ENCODE measurements at places on chromosomes 3 and 15.

GRCh38 chr15:69860321-69860720 lies 237.4 kb downstream of the TLE3 start:
- no peak for DNase-seq

- no peak for DNase-seq
Measured at GRCh38 chr3:159865041-159865579, 123.5 kb upstream of the IL12A start.

GRCh38 chr3:65548848-65549625 lies 489.7 kb downstream of the MAGI1 start:
- no peak for DNase-seq

- DNase-seq: no peak
Measured at GRCh38 chr3:118267588-118267987, 767.1 kb downstream of the IGSF11 start.

GRCh38 chr15:80949756-80950155 lies 39.9 kb downstream of the MESD start:
- DNase-seq: no peak

DNA sequence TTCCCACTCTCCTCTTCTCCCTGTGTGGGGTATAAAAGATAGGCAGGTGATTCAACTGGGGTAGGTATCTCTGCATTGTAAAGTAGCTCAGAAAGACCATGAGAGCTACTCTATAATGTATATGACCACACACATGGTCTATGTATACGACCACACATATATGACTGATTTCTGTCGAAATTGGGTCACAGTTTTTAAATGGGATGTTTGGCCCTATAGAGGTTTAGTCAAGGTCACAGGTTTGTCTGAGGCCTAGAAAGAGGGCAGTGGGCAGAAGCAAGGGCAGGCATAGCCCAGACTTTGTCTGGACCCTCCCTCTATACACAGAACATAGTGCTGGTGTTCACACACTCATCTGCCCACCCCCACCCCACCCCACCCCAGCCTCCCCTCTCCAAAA lies 4.4 kb downstream of the LAMP3 start:
- DNase-seq: no peak

- DNase-seq: no peak
Measured at GRCh38 chr3:63580151-63580550, 72.3 kb upstream of the SNTN start.

DNA sequence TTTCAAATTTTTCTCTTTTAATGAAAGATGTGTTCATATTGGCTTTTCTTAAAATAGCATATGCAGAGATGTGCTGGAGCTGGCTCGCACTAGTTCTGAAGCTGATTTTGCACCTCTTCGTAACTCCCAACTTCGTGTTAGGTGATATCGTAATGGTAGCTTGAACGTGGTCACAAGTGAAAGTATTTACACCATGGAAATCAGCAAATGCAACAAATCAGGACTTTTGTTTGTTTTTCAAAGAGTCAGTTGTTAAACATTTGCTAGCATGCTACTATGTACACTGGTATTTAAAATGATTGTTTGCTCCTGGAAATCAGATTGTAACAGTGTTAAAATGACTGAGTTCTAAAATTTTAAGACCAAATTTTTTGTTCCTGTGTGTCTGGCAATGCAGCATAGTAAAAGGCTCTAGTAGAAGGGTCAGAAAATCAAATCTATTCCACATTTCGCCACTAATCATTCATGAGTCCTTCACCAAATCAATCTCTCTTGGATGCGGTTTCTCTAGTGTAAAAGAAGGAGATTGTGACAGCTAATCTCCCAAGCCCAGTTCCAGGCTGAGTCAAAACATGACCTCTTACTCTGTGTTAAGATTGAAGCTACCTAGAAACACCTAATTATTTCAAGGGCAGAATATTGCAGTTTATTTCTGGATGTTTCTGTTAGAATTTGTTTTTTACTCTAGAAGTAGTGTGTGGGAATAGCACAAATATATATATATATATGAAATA lies 34.3 kb upstream of the CMC1 start:
- DNase-seq: no peak

- DNase-seq: no peak
Measured at GRCh38 chr3:192553707-192554106, 173.6 kb downstream of the FGF12 start.

- DNase-seq: no peak
Measured at GRCh38 chr15:92510163-92510882, 116.6 kb downstream of the ST8SIA2 start.

DNA sequence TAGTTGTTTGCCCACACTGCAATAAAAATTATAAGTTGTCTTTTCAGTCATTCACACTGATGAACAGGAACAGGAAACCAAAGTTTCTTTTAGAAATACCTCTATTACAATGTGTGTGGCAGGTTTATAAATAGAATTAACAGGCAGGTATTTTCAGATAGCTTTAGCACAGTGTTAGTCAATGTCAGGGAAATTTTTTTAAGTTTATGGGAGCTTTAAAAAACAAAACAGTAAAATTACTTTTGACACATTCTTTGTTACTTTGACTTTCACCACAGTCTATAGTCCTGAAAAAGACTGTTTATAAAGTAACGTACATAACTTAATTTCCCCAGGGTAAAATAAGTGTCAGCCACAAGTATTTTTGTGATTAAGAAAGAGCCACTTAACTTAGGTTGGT lies 38.1 kb downstream of the SERPINI1 start:
- no peak for DNase-seq

DNA sequence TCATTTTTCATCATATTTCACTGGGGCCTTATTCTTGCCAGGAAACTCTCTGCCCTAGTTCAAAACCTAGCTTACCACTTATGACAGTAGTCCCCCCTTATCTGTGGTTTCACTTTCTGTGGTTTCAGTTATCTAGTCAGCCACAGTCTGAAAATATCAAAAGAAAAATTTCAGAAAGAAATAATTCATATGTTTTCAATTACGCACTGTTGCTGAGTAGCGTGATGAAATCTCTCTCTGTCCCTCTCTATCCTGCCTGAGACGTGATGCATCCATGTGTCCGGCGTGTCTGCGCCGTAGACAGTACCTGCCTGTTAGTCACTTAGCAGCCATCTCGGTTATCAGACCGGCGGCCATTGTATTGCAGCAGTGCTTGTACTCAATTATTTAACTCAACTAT lies 369.9 kb upstream of the MCTP2 start:
- DNase-seq: no peak

- no peak for DNase-seq
Measured at GRCh38 chr3:188964957-188965356, 206.8 kb upstream of the TPRG1 start.

- no peak for DNase-seq
Measured at GRCh38 chr3:177478170-177478867, 281.0 kb upstream of the TBL1XR1 start.

DNA sequence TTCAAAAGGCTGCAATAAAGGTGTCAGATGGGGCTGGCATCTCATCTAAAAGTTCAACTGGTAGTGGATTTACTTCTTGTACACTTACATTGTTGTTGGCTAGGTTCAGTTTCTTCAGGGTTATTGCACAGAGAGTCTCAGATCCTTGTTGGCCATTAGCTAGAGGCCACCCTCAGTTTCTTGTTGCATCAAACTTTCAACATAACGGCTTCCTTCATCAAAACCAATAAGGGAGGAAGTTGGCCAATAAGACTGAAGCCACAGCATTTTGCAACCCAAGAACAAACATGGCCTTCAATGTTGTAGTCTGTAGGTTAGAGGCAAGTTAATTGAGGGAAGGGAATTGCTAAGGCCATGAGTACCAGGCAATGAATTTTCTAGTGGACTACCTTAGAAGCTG lies 218.0 kb downstream of the ZBBX start:
- no peak for DNase-seq

DNA sequence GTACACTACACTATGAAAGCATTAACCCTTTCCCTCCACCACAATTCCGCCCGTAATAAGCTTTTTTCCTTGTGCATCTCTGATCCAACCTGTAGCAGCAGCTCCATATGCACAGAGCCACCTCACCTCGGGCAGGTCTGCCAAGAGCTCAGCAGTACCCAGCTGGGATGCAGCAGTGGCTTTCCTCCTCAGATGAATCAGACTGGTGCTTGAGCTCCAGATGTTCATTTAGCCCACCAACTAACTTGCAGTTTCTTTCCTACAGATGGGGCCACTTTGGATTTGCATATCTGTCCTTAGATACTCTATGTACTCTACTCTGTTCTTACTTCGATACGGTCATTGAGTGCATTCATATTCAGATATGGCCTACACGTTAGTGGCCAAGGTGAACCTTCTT lies 14.8 kb upstream of the FSIP1 start:
- no peak for DNase-seq

DNA sequence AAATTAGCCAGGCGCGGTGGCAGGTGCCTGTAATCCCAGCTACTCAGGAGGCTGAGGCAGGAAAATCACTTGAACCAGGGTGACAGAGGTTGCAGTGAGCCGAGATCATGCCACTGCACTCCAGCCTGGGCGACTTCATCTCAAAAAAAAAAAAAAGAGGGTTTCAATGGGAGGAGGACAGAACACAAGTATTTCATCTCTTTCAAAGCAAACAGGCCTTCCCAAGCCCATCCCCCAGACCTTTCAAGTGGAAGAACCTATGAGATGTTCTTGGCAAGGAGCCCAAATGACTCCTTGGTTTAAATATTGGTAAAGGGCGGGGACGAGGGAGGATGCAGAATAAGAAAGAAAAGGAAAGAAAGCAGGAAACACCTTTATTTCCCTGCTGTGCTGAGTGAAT lies 62.2 kb upstream of the MCF2L2 start:
- DNase-seq: no peak

- no peak for DNase-seq
Measured at GRCh38 chr15:86089422-86089821, 9.8 kb downstream of the AGBL1 start.

GRCh38 chr3:72906154-72906553 lies 18.3 kb downstream of the GXYLT2 start:
- DNase-seq: no peak

DNA sequence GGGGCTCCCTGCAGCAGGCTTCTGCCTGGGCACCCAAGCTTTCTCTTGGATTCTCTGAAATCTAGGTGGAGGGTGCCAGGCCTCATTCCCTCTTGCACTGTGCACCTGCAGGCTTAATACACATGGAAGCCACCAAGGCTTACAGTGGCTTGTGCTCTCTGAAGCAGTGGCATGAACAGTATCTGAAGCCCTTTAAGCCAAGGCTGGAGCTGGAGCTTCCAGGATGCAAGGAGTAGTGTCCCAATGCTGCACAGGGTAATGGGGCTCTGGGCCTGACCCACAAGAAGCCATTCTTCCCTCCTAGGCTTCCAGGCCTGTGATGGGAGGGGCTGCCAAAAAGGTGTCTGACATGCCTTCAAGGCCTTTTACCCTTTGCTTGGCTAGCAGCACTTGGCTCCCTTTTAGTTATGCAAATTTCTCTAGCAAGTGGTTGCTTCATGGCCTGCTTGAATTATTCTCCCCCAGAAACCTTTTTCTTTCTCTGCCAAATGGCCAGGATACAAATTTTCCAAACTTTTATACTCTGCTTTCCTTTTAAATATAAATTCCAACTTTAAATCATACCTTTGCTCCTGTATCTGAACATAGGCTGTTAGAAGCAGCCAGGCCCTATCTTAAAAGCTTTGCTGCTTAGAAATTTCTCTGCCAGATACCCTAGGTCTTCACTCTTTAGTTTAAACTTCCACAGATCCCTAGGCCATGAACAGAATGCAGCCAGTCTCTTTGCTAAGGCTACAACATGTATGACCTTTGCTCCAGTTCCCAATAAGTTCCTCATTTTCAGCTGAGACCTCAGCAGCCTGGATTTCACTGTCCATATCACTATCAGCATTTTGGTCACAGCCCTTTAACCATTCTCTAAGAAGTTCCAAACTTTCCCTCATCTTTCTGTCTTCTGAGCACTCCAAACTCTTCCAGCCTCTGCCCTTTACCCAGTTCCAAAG lies 201.1 kb upstream of the LRRFIP2 start:
- no peak for DNase-seq

- no peak for DNase-seq
Measured at GRCh38 chr3:10772271-10773161, 43.5 kb upstream of the SLC6A11 start.

GRCh38 chr3:161851941-161852566 lies 355.4 kb downstream of the OTOL1 start:
- DNase-seq: no peak

DNA sequence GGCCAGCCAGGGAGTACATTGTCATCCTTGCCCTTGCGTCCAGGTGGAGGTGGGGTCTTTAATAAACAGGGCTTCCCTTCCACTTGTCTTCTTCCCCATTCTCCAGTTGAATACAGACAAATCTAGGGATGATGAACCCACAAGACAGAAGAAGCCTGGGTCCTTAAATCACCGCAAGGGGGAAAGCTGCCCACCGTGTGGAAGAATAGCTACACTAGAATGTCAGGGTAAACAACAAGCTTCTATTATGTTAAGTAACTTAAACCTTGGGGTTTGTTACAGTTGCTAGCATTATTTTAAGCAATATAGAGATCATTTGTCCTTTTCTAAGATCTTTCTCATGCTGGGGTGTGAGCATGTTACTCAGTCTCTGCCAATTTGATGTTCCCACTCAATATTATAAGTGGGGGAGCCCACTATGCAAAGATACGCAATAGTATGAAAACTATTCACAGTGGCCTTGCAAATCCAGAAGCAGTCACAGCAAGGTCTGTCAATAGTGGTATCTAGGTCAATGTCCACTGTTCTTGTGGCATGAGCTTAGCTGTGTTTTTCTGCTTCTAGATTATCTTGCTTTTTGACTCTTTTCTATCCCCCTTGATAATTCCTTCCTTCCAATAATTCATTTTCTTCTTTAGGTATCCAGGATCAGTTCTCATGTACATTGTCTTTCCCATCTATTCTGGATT lies 12.0 kb upstream of the PCCB start:
- no peak for DNase-seq

DNA sequence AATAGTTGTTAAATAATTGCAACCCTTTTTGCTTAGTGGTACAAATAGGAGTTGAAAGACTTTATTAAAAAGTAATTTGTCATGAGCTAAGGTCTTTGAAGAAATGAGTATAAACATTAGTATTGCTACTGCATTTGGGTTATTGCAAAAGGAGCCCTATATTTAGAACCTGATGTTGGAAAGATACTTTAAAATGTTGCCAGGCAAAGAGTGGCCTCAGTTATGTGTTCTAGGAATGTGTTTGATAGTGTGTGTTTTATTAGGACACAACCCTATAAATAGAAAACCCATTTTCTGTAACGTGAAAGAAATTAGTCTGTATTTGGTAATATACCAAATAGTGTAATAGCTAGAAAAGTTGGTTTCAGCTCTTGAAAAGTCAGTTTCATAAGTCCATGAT lies 10.7 kb downstream of the VPS8 start:
- no peak for DNase-seq

GRCh38 chr3:15420871-15421270 lies 6.5 kb downstream of the METTL6 start:
- DNase-seq: no peak

GRCh38 chr15:63939531-63940130 lies 105.9 kb upstream of the HERC1 start:
- no peak for DNase-seq
